Fibroblast of lung (primary cell): ENCODE measurements at places on chromosomes 16 and 17. TPM values are rescaled to one million over a fixed set of nuclear protein-coding genes. Genes with fewer than 3 reads are reported as not detected.
A peak's percentile ranks its signal among the peaks of the same experiment; 100 is the strongest.

Gene CD300E
- not detected in 2 replicates for polyA plus RNA-seq

Gene CCNF
- 3.8 and 11.8 TPM in 2 replicates for polyA plus RNA-seq

DNA sequence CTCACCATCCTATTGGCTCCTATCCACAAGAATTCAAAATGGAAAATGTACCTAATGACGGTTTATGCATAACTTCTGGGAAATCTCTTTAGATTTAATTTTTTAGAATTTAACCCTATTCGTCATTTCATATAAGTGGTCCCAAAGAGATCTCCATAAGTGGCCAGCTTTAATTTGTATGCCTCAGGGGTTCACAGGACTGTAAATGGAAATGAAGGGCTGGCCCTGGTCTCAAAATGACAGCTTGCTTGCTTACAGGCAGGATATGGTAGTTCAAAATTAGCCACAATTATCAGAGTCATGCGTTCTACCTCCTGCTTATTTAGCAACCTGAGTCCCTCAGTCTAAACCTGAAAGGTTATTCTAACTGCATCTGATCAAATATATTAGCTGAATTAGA is 6.6 kb upstream of the NACA2 start:
- no peak for DNase-seq
- H3K27ac ChIP-seq, result no peak overlapping the region
- H3K27me3 ChIP-seq, result peaks cover 14% of the 10 kb centered on the region
- H3K4me3 ChIP-seq, result no peak overlapping the region
- H3K36me3 ChIP-seq, result no peaks in the 10 kb centered on the region

DNA sequence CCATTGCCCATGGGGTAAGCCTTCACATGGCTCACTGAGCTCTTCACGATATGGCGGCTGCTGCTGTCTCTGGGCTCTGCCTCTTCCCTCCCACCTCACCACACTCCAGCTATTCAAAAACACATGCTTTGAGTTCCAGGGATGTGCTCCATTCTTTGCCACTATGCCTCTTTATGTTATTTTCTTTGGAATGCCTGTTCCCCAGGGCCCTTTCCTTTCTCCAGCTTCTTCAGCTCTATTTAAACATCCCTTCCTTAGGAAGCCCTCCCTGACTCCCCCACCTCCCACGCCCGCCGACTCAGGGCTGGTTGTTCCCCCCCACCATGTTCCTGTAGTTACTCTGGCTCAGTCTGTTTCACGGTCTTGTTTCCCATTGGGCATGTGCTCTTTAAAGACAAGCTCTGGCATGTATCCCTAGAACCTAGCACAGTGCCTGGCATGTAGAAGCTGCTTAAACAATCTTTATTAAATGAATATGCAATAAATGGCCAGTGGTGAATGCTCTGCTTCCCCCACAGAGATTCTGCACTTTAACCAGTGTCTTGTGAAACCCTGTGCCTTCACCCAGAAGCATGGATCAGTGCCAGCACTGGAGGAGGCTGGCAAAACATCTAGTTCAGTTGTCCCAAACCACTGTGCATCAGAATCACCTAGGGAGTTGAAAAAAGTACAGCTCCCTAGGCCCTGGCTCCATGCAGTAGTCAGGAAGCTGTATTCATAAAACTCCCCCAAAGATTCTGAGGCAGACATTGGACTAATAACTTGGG is 6.9 kb downstream of the MYCBPAP start:
- H3K4me3 ChIP-seq, result no peak overlapping the region
- H3K36me3 ChIP-seq, result no peaks in the 10 kb centered on the region
- no peaks in the 10 kb centered on the region for H3K4me1 ChIP-seq
- peak; percentile 39 for DNase-seq

DNA sequence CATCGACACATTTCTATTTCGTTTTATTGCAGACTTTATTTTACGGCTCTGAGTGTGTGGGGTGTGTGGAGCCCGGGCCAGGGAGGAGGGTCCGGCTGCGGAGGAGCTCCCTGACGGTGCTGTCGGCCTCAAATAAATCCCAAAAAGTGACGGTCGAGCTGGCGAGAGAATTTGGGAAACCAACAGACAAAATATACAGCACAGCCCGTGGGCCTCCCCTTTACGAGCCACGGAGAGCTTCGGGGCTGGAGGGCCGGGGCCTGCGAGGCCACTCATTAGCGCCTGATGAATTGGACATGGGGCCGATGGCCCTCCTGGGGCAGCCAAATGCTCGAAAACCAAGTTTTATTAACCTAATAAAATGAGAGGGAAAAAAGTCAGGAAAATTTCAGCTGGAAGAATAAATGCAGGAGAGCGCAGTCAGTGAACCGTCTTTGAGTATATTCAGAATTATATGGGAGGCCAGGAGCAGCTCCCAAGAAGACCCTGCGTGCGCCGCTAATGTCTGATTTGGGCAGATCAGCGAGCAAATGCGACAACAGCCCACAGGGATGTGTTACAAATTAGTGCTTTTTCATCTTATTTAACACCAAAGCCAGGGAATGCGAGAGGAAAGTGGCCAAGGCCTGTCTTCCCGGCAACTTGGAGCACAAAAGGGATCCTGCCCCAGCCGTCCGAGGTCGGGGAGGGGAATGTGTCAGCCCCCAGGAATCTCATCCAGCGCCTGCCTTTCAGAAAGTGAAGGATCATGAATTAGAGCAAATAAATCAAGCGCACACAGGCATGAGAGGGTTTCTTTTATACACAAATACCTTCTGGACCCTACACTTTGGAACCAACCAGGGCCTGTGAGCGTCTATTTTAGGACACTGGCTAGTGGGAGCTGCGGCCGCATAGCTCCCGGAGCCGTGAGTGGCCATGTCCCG is 249.1 kb downstream of the C16orf95 start:
- H3K27ac ChIP-seq, result no peak overlapping the region
- no peaks in the 10 kb centered on the region for H3K36me3 ChIP-seq
- DNase-seq, result no peak
- H3K4me3 ChIP-seq, result no peak overlapping the region

GRCh38 chr17:79078476-79079190 is 4.0 kb downstream of the ENGASE start:
- H3K36me3 ChIP-seq, result peaks cover 2% of the 10 kb centered on the region
- H3K27me3 ChIP-seq, result no peaks in the 10 kb centered on the region
- no peak for DNase-seq
- no peak overlapping the region for H3K27ac ChIP-seq
- H3K4me1 ChIP-seq, result no peaks in the 10 kb centered on the region

GRCh38 chr17:41692722-41693521 is 4.2 kb downstream of the EIF1 start:
- H3K36me3 ChIP-seq, result peaks cover 27% of the 10 kb centered on the region
- H3K27me3 ChIP-seq, result no peaks in the 10 kb centered on the region
- H3K4me3 ChIP-seq, result no peak overlapping the region
- H3K4me1 ChIP-seq, result peaks cover 11% of the 10 kb centered on the region
- DNase-seq, result no peak

- H3K27me3 ChIP-seq, result no peaks in the 10 kb centered on the region
- no peak for DNase-seq
- H3K4me3 ChIP-seq, result no peak overlapping the region
- no peaks in the 10 kb centered on the region for H3K4me1 ChIP-seq
- no peaks in the 10 kb centered on the region for H3K36me3 ChIP-seq
Observed at GRCh38 chr16:46871597-46871996, 12.6 kb upstream of the GPT2 start.

DNA sequence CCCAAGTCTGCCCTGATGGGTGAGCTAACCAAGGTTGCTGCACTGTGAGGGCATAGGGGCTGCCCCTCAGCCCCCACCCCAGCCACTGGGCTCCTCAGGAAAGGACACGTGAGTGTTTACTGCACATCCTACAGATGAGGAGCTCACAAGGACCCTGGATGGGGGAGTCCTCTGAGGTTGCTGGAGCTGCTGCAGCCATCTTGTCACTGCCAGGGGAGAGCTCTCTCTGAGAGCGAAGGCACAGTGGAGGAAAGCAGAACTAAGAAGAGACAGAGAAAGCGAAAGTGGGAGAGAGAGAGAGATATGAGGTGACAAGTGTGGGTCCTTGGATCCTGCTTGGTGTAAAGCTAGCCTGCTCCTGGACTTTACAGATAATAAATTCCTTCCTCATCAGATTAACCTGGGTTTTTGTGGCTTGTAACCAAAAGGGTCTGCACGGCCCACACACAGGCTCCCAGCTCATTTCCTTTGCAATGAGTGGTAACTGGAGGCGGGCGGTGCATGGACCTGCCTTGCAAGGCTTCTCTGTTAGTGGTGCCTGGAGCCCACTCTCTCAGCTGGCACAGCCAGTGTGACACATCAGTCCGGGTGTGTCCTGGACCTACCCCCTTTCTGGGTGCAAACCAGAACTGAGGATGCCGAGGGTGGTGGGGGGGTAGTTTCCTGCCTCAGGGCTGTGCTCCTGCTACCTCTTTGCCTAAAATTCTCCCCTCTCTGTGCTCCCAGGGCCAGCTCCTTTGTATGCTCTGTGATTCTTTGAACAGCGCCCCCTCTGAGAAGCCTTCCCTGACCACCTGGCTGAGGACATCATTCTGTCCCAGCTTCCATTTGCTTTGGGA is 14.2 kb downstream of the SNX20 start:
- no peak overlapping the region for H3K4me3 ChIP-seq
- no peak for DNase-seq
- no peaks in the 10 kb centered on the region for H3K36me3 ChIP-seq
- H3K27me3 ChIP-seq, result no peaks in the 10 kb centered on the region
